ENCODE measurements at places on chromosomes 5 and 9. TPM values are rescaled to one million over a fixed set of nuclear protein-coding genes. Genes with fewer than 3 reads are reported as not detected.

FOCAD gene
- total RNA-seq, result 51.0 TPM

DHX29 gene
- total RNA-seq, result 21.7 TPM

PDLIM4 gene
- 40.0 TPM for total RNA-seq

LVRN gene
- 0.19 TPM for total RNA-seq

PCAT7 gene
- total RNA-seq, result 10.0 TPM

MRPS2 gene
- 50.0 TPM for total RNA-seq

SH2D3C gene
- total RNA-seq, result 1.6 TPM

SPEF2 gene
- total RNA-seq, result 11.5 TPM

POU5F2 gene
- 0.29 TPM for total RNA-seq

GNG10 gene
- 62.2 TPM for total RNA-seq

PLAC8L1 gene
- 0.95 TPM for total RNA-seq

UBE2QL1 gene
- total RNA-seq, result 5.6 TPM

AGPAT2 gene
- 47.8 TPM for total RNA-seq

KCNN2 gene
- total RNA-seq, result 15.4 TPM

IFNA1 gene
- total RNA-seq, result not detected

TRIM14 gene
- total RNA-seq, result 18.8 TPM

Data from type B pancreatic cell (in vitro differentiated cells).